ENCODE measurements at places on chromosomes 11 and 22.

DNA sequence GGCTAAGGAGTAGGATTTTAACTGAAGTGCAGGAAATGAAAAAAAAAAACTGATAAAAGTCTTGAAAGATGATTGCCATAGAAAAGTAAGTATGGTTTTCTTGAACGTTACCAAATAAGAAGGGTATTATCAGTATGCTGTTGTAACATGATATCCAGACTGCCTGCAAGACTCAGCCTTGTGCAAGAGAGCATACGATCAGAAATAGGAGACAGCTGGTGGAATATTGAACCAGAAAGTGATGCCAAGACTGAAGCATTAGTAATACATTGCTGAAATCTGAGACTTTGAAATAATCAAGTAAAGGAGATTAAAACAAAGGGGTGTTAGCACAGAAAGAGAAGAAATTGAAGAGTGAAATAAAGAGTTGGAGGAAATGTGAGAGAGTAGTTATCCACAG lies 452.7 kb upstream of the CNTN5 start:
- DNase-seq, result peak; percentile 84

DNA sequence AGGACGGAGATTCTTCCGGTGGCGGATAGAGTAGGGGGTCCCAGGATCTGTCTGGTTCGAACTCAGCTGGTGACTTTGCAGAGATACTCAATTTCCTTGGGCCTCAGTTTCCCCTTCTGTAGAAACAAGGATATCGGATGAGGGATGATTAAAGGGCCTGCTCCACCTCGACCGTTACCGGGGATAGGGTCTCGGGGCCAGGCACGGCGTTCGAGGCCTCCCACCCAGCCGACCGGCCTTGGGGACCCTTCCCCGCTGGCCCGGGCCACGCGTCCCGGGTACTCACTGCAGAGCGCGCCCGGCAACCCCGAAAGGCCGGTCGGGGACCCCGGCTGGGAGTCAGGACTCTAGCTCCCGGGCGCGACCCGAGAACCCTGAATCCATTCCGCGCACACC lies 321 bp downstream of the RHBDD3 start:
- DNase-seq, result no peak

DNA sequence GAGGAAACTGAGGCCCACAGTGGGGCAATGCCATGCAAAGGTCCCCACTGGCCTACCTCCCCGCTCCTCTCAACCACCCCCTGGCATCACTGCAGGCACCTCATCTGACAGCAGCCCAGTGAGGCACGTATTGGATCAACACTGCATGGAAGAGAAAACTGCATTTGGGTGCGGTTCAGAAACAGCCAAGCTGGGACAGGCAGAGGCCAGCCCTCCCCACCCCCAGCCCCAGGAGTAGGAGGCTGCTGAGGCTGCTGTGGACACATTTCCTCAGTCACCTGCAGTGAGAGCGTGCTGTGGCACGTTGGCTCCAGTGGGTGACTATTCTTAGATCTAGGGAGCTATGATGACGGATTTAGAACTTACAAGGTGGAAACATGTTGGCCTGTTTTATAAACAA lies 63.7 kb downstream of the KCNC1 start:
- DNase-seq, result no peak

DNA sequence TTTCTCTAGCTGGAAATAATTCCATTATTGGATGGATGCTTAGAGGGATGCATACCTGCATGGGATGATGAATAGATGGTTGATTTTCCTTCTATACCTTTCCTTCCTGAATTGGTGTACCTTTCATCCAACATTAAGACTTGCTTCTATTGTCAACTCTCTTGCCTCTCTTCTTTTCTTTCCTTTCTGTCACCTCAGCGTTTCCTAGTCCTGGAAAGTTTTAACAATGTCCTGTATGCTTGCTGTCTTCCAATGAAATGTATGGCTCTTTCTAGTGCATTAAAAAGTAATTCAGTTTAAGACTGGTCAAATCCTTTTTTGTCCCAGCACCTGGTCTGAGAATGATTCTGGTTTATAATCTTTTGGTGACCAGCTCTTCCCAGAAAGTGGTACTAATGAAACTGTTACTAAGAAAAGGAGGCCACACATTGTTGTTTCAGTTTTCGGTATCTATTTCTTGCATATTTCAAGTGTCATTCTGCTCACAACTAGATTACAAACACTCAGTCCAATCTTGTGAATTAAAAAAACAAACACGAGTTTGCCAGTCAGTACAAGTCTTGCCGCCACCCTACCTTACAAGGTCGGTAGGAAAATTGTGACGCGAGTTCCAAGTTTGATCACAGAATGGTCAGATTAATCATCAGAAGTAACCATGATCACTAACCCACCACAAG lies 8.0 kb downstream of the POU2AF1 start:
- no peak for DNase-seq

DNA sequence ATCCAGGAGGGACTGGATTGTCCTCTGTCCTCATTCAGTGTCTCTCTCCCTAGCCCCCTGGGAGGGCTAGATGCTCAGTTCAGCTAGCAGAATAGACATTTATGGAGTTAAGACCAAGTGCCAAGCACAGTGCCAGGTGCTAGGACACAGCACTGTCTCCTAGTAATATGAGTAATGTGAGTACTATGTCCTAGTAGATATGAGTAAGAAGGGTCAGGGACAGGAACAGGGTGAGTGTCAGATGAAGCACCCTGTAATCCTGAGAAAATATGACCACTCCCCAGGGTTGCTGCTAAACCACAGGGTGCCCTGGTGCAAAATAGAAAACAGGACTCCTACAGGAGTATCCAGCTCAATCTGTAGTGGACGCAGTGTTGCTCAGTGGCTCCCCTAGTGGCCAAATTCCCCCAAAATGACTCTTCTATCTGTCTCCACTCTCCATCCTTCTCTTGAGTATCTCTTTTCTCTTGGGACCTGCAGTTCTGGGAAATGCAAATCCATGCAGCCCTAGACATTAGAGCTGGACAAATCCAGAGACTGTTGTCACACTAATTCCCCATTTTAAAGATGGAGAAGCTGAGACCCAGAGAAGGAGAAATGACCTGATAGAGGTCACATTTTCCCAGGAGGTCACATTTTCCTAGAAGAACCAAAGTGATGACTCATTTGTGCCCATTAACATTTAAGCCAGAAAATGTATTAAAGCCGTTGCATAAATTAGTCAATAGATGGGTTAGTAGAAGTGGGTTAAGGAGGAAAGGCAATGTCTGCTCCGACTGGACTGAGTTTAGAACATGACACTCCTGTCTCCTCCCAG lies 214.3 kb downstream of the NXPE2 start:
- peak; percentile 34 for DNase-seq

GRCh38 chr11:1152316-1153104 lies 5.2 kb upstream of the MUC5AC start:
- no peak for DNase-seq

- DNase-seq, result no peak
These were observed 24.5 kb upstream of the CCDC134 start for GRCh38 chr22:41775976-41776375.

- peak; percentile 79 for DNase-seq
These were observed 35.0 kb upstream of the OR9G4 start for GRCh38 chr11:56783448-56784041.

GRCh38 chr11:14645985-14646900 lies 2.6 kb downstream of the PDE3B start:
- DNase-seq, result peak; percentile 32
